NCI-H446 treated with DMSO at 0.1 percent for 48 hours (cell line): ENCODE measurements at places on chromosomes 6 and 20.

DNA sequence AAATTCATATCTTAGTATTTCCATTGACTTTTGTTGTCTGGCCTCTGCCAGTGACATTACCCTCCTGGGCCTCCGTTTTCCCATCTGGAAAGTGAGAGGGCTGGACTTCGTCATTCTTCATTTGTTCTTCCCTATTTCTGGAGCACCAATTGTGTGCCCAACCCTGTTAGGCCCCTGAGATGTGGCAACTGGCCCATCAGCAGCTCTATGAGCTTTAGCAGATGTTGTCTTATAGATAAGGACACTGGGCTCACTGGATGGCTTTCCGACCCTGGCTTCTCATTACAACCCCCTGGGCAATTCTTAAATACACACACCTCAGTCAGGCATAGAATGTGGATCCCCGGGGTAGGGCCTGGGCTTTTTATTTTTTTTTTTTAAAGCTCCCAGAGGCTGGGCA lies 14.7 kb downstream of the PABPC1L start:
- no peak for DNase-seq

DNA sequence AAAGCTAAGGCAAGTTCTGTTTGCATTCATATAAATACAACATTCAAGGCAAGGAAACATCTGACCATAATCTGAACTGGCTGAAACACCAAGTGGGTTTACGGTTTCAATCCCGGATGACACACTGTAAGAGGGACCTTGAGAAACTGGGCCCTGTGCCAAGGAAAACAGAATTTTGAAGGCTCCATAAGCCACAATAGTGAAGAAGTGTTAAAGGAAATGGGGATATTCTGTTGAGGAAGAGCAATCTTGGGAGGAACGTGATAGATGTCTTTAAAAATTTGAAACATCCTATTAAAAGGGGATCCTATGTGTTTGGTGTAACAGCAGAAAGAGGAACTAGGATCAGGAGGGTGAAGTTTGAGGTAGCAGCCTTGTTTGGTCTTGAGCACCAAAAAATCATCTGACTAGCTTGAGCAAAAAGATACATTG lies 82.4 kb upstream of the TAB2 start:
- DNase-seq: peak; percentile 4

DNA sequence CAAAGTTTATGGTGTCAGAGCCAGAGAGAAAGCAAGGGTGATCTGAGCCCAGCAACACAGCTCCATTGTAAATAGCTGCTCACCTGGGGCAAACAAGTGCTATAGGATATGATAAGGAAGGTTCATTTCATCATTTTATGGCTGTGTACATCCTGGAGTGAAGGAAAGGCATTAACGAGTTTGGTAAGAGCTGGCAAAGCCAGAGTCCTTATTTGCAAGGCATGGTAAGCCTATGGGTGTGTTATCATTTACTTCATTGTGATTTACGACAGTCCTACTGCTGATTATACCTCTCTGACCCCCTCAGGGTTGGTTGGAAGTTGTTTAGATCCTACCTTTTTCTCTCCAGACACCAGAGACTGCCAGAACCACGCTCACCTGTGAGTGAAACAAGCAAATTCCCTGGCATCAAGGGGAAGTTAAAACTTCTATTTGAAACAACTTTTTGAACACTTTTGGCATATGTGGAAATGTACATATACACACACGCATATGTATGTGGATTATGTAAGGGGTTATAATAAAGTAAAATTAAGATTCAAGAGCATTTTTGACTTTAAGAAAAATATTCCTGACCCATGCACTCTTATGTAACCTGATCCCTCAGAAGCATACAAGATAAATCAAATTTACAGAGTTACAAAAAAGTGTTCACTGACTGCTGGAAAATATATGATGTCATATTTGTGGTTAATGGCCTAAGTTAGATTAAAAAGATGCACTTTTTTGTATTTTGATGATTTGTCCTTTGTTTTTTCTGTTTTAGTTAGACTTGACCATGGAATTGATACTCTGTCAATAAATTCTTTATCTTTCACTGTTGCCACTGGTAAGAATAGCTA lies 40.4 kb upstream of the EDN1 start:
- no peak for DNase-seq

DNA sequence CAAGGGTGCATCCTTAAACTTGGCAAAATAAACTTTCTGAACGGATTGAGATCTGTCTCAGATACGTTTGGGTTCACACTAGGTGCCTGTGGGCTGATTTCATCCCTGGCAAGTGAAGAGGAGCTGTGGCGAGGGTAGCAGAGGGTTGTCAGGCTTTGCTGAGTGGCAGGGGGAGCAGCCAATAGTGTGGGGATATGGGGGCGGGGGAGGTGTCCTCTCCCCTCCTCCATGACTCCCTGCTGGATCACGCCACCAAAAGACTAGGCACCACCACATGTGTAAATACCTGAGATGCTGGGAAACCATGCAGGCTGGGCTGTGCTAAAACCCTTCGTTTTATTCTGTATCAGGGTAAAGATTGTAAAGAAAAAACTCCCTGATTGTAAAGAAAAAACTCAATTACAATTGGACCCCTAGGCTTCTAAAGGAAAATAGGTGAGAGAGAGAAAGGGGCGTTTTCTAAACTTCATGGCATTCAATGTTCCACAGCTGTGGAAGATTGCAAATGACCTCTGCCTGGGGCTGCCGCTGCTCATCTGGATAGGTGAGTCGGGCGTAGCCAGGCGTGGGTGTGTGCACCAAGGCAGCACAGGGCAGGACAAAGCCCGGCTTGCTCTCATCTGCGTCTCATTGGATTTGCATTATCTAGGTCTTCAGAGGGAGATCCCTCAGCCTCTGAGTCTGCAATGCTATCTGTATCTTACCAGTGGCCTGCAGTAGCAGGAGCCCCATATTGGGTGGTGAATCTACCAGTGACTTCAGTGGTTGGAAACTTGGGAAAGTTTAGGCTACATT lies 26.9 kb upstream of the ADTRP start:
- no peak for DNase-seq

- peak; percentile 8 for DNase-seq
Observed at GRCh38 chr6:31070711-31071197, 41.6 kb downstream of the C6orf15 start.

GRCh38 chr20:38825901-38826625 lies 20.6 kb downstream of the PPP1R16B start:
- DNase-seq: no peak

DNA sequence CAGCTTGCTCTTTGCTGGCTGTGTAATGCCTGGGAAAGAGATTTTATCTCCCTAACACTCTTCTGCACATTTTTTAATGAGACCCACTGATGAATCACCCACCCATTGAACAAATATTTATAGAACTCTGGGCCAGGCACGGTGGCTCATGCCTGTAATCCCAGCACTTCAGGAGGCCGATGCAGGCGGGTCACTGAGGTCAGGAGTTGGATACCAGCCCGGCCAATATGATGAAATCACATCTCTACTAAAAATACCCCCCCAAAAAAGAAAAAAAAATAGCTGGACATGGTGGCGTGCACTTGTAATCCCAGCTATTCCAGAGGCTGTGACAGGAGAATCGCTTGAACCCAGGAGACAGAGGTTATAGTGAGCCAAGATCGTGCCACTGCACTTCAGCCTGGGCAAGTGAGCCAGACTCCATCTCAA lies 82.1 kb upstream of the SIRPA start:
- no peak for DNase-seq

DNA sequence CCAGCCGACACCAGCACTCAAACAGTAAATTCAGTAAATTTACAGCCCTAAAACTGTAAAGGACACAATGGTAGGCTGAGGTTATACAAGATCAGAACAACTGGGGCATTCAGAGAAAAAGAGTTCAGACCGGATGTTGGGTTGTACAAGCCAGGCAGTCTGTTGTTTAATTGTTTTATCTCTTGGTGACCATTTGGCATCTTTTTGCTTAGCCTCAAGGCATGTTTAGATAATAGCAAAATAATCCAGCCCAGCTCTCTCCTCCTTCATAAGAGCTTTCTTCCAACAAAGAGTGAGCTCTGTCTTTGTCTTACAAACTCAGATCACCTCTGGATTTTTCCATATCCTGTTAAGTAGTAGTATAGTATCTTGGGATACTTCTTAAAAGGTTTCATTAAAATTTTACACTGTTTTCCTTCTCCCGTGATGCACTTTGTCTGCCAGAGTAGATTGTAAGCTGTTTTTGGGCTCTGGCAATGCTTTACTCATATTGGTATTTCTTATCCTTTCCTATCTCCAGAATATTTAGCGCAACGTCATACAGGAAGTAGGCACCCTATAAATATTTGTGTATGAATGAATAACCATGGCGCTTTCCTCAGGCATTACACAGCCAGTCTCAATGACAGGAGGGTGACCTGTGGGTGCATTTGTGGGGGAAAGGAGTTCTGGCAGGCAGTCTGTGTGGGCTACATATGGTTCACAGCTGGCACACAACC lies 35.6 kb upstream of the TRAM2 start:
- no peak for DNase-seq

- DNase-seq: no peak
Observed at GRCh38 chr20:48945840-48946514, 24.5 kb downstream of the ARFGEF2 start.

GRCh38 chr20:53384392-53384791 lies 209.2 kb downstream of the ZNF217 start:
- no peak for DNase-seq

- DNase-seq: no peak
Observed at GRCh38 chr6:166515072-166515810, 71.2 kb downstream of the RAMACL start.

- no peak for DNase-seq
Observed at GRCh38 chr6:2958331-2958711, 13.0 kb downstream of the SERPINB6 start.

DNA sequence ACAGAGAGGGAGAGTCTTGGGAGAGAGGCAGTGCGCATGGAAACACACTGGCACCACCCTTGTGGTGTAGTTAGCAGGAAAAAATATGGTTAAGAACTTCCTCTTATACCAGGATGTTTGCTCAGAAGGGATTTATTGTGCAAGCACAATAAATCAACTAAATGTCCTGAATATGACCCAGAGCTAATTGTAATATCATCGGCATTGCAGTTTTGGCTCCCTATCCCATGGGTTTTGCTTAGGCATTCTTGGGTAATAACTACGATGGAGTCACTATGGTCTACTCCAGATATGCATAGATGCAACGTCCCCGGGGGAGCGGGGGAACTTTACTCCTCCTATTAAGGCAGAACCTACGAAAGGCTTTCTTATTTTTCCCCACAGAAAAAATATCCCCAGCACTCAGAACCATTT lies 751.6 kb downstream of the EYS start:
- DNase-seq: no peak

DNA sequence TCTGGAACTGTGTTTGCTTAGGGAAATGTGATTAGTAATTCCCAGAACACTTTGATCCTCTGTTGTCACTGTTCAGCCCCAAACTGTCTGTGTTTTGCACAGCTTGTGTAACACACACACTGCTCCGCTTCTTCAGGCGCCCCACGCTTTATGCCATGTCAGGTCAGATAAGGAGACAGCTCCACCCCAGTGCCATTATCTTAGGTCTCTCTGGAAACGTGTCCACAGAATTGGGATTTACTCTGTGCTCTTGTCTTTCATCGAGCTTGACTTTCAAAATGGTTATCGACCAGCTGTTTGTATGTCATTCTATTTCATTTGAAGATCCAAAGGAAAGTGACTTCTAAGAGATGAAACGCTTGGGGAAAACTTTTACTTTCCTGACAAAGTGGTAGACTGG lies 106.4 kb upstream of the SSTR4 start:
- DNase-seq: no peak

DNA sequence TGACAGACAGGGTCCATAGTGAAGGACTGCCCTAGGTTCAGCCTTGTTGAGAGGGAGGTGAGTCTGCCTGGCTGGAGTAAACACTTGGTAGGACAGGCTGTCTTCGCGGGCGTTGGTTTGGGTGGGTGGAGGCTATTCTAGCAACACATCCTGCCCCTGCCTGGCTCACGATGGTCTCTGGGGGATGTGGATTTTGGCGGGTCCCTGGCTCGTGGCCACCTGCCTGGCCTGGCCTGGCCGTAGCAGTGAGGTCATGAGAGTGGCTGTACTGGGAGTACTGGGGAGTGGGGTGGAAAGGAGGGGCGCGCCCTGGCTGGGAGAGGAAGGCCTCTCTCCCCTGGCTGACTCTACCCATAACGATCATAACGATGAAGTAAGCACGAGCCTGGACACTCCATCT lies 30.2 kb upstream of the MRPS18A start:
- DNase-seq: no peak

- DNase-seq: peak; percentile 70
Observed at GRCh38 chr20:23622839-23623343, 14.9 kb downstream of the CST3 start.

- no peak for DNase-seq
Observed at GRCh38 chr6:136562211-136562610, 12.0 kb upstream of the MAP7 start.

GRCh38 chr20:49344140-49344539 lies 66.3 kb upstream of the ZNFX1 start:
- DNase-seq: no peak

GRCh38 chr6:92826633-92827032 lies 592.7 kb downstream of the EPHA7 start:
- DNase-seq: no peak

- no peak for DNase-seq
Observed at GRCh38 chr20:62374331-62375152, 7.4 kb upstream of the LAMA5 start.

DNA sequence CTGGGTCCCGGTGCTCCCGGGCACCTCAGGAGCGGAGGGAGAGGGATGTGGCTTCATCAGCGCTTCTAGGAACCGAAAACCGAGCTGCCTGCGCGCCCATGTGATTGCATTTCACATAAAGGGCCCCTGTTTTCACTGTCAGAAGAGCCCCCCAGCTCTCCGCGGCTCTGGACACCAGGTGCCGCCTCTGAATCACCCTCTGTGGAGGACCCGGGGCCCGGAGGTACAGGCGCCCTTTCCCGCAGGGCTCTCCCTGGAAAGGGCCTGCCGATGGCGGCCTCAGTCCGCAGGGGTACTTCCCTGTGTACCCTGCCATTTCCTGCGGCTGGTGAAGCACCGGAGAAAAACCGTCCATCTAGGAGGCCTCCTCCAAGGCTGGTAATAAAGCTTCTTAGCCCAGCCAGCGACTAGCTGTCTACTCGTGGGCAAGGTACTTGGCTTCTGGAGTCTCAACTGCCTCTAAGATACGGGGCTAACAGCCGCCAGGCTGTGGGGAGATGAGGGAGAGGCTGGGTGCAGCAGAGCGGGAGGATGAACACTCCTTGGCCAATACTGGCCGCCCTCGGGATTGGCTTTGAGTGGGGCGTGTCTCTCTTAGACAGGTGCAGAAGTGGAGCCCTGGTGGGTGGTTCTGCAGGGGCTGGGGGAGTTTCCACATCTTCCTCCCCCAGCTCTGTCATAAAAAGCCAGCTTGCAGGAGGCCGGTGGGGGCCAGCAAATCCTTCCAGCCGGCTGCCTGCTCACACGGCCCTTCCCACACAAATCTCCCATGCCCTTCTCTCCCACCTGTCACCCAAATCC lies 1.6 kb downstream of the PPP1R16B start:
- no peak for DNase-seq

DNA sequence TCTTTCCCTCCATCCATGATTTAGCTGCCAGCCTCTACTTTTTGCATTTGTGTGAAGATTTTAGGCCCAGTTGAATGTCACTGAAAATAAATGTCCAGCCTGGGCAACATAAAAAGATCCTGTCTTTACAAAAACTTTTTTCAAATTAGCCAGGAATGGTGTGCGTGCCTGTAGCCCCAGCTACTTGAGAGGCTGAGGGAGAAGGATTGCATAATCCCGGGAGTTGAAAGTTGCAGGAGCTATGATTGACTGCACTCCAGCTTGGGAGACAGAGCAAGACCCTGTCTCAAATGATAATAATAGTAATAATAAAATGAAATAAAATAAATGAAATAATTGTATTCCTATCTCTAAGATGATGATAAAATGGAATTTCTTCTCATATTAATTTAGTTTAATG lies 5.0 kb upstream of the GFOD1 start:
- no peak for DNase-seq
